Epithelial cell of esophagus (primary cell): ENCODE measurements at places on chromosomes 4 and X.
A peak's percentile ranks its signal among the peaks of the same experiment; 100 is the strongest.

GRCh38 chrX:153622661-153623309 lies 23.8 kb upstream of the CCNQ start:
- DNase-seq = no peak

GRCh38 chr4:173281406-173282255 lies 52.5 kb downstream of the HMGB2 start:
- no peak for DNase-seq

- peak; percentile 47 for DNase-seq
These were observed 186.6 kb downstream of the SOX3 start for GRCh38 chrX:140318296-140318695.

DNA sequence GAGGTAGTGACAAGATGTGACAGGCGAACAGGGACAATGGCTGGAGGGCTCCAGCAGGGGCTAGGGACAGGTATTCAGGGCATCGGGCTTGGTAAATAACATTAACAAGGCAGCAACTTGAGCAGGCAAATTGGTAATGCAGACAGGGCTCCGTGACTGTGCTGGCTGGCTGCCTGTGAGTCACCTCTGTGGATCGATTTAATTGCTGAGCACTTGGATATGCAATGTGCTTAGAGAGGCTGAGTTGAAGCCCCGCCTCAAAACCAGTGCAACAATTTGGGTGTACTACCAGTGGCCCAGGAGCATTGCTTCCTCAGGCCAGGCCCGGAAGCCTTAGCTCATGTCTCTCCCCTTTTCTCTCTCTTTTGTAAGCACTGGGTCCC lies 19.5 kb downstream of the CNGA2 start:
- DNase-seq = peak; percentile 67

GRCh38 chr4:129223945-129224344 lies 128.0 kb downstream of the C4orf33 start:
- DNase-seq = no peak

GRCh38 chrX:68934421-68934820 lies 105.6 kb downstream of the EFNB1 start:
- no peak for DNase-seq

DNA sequence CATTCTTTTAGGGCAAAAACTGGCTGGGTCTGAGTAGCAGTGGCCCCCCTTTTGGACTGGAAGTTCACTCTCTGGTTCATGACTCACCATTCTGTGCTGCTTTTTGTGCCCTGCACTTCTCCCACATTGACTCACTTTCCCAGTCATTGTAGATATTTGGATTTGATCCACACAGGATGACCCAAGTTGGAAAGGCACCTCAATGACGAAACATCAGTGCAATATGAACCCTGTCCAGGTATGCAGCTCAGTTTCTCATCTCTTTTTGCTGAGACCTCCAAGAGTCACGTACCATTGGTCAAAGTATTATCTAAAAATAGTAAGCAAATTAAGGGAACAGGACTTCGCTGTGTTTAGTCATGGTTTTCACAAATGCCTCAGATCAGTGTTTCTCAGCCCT lies 92.7 kb downstream of the CBLL2 start:
- DNase-seq = peak; percentile 96

GRCh38 chrX:69280933-69281332 lies 115.7 kb upstream of the PJA1 start:
- DNase-seq = no peak

GRCh38 chr4:149292425-149293007 lies 523.1 kb downstream of the IQCM start:
- DNase-seq = no peak

- DNase-seq = peak; percentile 30
These were observed 61.1 kb upstream of the RAB33B start for GRCh38 chr4:139392797-139393196.

DNA sequence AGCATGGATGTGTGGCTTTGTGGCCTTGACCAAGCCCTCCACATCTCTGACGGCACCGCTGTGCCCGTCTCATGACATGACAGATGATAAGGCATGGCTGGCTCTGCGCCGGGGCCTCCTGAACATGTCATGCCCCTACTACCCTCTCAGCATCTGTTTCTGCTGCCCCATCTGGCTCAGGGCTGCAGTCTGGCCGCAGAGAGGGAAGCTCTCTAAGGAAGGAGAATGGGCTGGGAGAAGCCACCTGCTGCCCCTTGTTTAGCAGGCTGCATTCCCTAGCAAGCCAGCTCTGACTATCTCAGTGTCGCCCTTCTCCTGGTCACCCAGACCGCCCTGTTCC lies 7.2 kb downstream of the ZNF185 start:
- DNase-seq = no peak
